Activated CD8-positive, alpha-beta T cell treated with anti-CD3 and anti-CD28 coated beads for 36 hours (primary cell): ENCODE measurements at places on chromosomes 13 and 19. TPM values are rescaled to one million over a fixed set of nuclear protein-coding genes. Genes with fewer than 3 reads are reported as not detected.

DNA sequence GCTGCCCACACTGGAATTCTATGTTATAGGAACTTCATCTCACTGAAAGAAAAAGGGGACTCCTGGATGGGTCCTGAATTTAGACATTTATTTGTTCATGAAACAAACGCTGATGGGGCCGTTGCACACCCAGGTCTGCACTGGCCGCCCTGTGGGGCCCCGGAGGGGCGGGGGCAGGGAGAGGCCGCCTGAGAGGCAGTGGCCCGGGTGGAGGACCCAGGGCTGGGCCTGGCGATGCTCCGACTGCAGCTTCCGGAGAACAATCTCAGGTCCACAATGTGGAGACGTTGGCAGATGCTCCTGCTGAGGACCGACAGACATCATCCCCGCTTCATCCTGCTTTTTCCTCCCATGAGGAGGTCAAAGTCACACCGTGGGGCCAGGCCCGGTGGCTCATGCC lies 16.3 kb upstream of the PTBP1 start:
- no peak for DNase-seq
- H3K27me3 ChIP-seq: peaks cover 3% of the 10 kb centered on the region
- H3K4me1 ChIP-seq: no peaks in the 10 kb centered on the region
- no peaks in the 10 kb centered on the region for H3K36me3 ChIP-seq
- H3K4me3 ChIP-seq: no peak overlapping the region
- no peak overlapping the region for H3K27ac ChIP-seq

DNA sequence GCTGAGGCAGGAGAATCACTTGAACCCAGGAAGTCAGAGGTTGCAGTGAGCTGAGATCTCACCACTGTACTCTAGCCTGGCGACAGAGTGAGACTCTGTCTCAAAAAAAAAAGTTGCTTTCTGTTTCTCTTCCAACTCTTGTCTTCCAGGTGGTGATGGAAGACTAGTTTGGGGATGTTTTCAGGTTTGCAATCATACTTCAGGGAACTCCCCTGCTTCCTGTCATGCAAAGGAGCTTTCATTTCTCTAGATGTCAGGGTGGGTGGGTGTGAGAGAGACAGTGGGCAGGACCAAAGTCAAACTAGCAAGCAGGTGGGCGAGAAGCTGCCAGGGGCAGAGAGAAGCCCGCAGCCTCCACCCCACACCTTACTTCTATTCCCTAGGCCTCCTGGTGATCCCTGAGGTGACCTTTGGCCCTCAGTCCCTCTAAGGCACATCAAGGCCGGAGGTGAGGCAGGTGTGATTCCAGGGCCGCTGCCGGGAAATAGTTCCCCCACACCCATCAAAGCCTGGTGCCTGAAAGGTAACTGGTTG lies 25.7 kb downstream of the CCNE1 start:
- no peaks in the 10 kb centered on the region for H3K27me3 ChIP-seq
- DNase-seq: peak; percentile 84
- H3K36me3 ChIP-seq: peaks cover 1% of the 10 kb centered on the region

ZNF534 gene
- not detected for total RNA-seq

DNA sequence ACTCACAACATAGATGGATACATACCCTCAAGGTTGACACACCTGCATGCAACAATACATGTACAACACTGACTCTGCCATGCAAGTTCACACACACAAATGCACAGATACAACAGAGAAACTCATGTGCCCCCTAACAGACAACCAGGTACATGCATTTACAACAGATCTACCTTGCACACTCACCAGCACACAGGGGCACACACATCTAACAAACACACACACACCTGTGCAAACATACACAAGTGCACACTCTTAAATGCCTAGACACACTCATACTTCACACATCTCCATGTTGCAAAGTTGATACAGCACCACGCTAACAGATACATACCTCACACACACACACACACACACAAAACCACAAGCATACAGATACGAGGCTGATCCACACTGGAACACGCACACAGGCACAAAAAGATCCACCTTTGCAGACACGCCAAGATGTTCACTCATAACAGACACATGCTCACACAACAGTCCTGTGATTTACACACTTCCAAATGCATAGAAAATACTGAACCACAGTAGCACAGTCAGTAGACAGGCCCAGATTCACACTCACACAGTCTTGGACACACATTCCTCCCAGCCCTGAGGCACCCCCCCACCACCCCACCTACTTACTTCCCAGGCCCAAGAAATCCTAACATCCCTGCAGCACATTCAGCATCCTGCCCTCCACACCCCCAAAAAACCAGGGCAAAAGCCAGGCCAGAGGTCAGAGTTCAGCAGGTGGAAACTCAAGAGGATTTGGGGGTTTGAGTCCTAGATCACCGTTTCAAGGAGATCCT lies 1.4 kb downstream of the LRFN1 start:
- no peaks in the 10 kb centered on the region for H3K27me3 ChIP-seq
- peak overlapping the region; percentile 76 for H3K4me3 ChIP-seq
- H3K36me3 ChIP-seq: no peaks in the 10 kb centered on the region
- H3K27ac ChIP-seq: peak overlapping the region; percentile 53
- DNase-seq: no peak

- no peak overlapping the region for H3K27ac ChIP-seq
- no peak overlapping the region for H3K4me3 ChIP-seq
- no peak for DNase-seq
- H3K27me3 ChIP-seq: peaks cover 11% of the 10 kb centered on the region
Observed at GRCh38 chr19:30663611-30664174, 291.5 kb downstream of the ZNF536 start.

GRCh38 chr19:46604781-46605355 lies 3.7 kb downstream of the CALM3 start:
- peaks cover 44% of the 10 kb centered on the region for H3K4me1 ChIP-seq
- H3K27ac ChIP-seq: no peak overlapping the region
- H3K4me3 ChIP-seq: no peak overlapping the region
- no peak for DNase-seq
- H3K36me3 ChIP-seq: peaks cover 61% of the 10 kb centered on the region
- no peaks in the 10 kb centered on the region for H3K27me3 ChIP-seq

GPR4 gene
- not detected for total RNA-seq

DNA sequence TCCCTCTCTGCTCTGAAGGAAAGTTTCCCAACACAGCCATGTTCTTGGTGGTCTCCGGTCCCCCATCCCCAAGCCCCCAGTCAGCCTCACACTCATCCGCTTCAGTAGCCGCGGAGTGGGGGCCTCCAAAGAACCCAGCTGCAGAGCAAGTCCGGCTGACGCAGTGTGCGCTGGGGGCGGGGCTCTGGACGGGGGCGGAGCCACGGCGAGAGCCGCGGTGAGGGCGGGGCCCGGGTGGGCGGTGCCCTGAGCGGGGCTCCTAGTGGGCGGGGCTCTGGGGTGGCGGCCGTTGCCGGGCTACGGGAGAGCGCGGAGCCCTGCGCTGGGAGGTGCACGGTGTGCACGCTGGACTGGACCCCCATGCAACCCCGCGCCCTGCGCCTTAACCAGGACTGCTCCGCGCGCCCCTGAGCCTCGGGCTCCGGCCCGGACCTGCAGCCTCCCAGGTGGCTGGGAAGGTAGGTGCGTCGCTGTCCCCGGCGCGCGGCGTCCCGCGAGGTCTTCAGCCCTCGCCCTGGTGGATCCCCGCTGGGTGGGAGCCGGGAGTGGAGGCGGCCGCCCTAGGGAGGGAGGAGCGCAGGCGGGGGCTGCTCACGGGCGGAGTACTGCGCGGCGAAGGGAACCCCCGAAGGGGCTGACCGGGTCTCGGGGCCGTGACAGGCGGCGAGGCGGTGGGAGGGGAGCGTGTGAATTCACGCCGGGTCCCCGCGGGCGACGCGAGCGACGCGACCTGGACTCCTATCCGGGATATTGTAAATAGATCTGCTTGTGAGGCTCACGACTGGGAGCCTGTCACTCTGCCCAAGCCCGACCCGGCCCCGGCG lies 9.1 kb downstream of the TNFRSF19 start:
- peaks cover 10% of the 10 kb centered on the region for H3K4me1 ChIP-seq
- no peaks in the 10 kb centered on the region for H3K36me3 ChIP-seq
- peak; percentile 92 for DNase-seq
- peak overlapping the region; percentile 71 for H3K4me3 ChIP-seq
- no peak overlapping the region for H3K27ac ChIP-seq

GRCh38 chr19:3849092-3849491 lies 19.7 kb downstream of the ZFR2 start:
- H3K27ac ChIP-seq: no peak overlapping the region
- no peak overlapping the region for H3K4me3 ChIP-seq
- H3K4me1 ChIP-seq: no peaks in the 10 kb centered on the region
- H3K27me3 ChIP-seq: no peaks in the 10 kb centered on the region

DNA sequence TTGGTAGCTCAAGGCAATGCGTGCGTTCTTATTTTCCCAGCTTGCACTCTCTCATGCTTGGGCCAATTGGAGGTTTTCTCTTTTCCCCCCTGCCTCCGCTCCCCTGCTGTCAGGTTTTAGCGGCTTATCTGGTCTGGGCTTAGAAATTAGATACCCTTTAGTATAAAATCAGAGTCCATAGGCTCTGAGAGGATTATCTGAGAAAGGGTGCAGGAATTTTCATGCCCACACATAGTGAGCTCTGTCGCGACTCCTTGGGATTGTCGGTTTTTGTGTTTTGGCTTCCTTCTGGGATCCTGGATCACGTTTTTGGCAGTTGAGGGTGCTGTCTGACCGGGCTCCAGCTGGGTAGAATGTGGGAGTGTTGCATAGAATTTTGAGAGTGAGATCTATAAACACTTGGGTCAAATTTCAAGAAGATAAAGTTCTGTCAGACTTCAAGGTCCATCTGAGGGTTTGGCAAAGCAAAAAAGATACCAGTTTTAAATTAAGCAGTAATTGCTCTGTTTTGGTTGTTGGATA lies 12.4 kb downstream of the CHAF1A start:
- H3K4me3 ChIP-seq: no peak overlapping the region
- no peak overlapping the region for H3K27ac ChIP-seq
- no peaks in the 10 kb centered on the region for H3K27me3 ChIP-seq
- no peak for DNase-seq
- H3K4me1 ChIP-seq: peaks cover 4% of the 10 kb centered on the region
- H3K36me3 ChIP-seq: peaks cover 45% of the 10 kb centered on the region

STAP2 gene
- total RNA-seq: 9.6 TPM

DCT gene
- total RNA-seq: not detected

ZBTB45 gene
- total RNA-seq: 7.9 TPM

PSENEN gene
- total RNA-seq: 37.2 TPM

ZNF260 gene
- 6.4 TPM for total RNA-seq

DNA sequence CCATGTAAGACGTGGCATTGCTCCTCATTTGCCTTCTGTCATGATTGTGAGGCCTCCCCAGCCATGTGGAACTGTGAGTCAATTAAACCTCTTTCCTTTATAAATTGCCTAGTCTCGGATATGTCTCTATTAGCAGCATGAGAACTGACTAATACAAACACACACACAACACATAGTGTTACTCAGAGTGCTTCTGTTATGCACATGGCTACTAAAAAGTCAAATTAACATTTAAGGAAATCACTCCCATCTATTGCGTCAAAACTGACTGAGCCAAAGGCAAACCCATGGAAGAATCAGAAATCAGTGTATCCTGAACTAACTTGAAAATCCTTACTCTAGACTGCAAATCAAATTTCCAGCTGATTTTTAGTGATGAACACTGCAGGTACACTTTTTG lies 209.2 kb downstream of the RBM26 start:
- H3K36me3 ChIP-seq: no peaks in the 10 kb centered on the region
- H3K27me3 ChIP-seq: no peaks in the 10 kb centered on the region
- DNase-seq: no peak

GRCh38 chr19:52176574-52176973 lies 5.2 kb upstream of the ZNF836 start:
- H3K36me3 ChIP-seq: no peaks in the 10 kb centered on the region
- no peak overlapping the region for H3K4me3 ChIP-seq
- no peak overlapping the region for H3K27ac ChIP-seq
- no peaks in the 10 kb centered on the region for H3K27me3 ChIP-seq
- peaks cover 10% of the 10 kb centered on the region for H3K4me1 ChIP-seq

GTF2F1 gene
- 50.4 TPM for total RNA-seq

MUC16 gene
- total RNA-seq: not detected

- H3K27me3 ChIP-seq: peaks cover 2% of the 10 kb centered on the region
- no peak for DNase-seq
- H3K27ac ChIP-seq: no peak overlapping the region
- no peaks in the 10 kb centered on the region for H3K36me3 ChIP-seq
- H3K4me1 ChIP-seq: no peaks in the 10 kb centered on the region
Observed at GRCh38 chr13:113751491-113751890, 7.5 kb upstream of the TMEM255B start.

PEPD gene
- total RNA-seq: 34.6 TPM

ZNF541 gene
- 0.41 TPM for total RNA-seq

SERPINE3 gene
- total RNA-seq: not detected

DNA sequence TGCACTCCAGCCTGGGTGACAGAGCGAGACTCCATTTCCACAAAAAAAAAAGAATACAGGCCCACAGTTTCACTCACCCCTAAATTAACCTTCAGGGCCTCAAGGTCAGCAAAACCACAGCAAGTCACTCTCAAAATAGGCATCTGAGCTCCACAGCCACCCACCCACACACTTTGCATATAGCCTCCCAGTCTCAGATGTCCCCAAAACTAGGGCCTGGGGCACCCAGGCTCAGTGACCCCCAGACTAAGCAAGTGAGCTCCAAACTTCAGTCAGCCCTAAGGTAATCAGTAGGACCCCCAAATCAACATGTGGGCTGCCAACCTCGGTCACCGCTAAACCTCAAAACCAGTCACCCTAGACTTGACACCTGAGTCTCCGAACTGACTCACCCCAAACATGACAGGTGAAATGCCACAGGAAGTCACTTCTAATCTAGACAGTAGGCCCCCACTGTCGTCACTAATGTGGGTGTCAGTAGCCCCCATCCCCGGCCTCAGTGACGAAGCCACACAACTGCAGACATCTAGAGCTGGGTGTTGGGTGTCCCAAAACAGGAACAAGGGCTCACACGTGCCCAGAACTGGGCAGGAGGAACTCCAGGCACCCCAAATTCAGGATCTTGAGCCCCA lies 13.9 kb downstream of the RABAC1 start:
- H3K27ac ChIP-seq: peak overlapping the region; percentile 94
- H3K4me3 ChIP-seq: peak overlapping the region; percentile 56
- peaks cover 3% of the 10 kb centered on the region for H3K36me3 ChIP-seq
- peaks cover 8% of the 10 kb centered on the region for H3K27me3 ChIP-seq
- DNase-seq: peak; percentile 99

CPT1C gene
- total RNA-seq: 0.69 TPM

FFAR2 gene
- not detected for total RNA-seq

GRCh38 chr13:82627183-82627582 lies 1255.1 kb downstream of the SLITRK1 start:
- H3K4me3 ChIP-seq: no peak overlapping the region
- no peak overlapping the region for H3K27ac ChIP-seq
- no peak for DNase-seq

GYS1 gene
- total RNA-seq: 58.1 TPM

GRCh38 chr13:98349731-98350305 lies 172.7 kb upstream of the RNF113B start:
- no peaks in the 10 kb centered on the region for H3K27me3 ChIP-seq
- H3K27ac ChIP-seq: no peak overlapping the region
- peak; percentile 6 for DNase-seq

DNA sequence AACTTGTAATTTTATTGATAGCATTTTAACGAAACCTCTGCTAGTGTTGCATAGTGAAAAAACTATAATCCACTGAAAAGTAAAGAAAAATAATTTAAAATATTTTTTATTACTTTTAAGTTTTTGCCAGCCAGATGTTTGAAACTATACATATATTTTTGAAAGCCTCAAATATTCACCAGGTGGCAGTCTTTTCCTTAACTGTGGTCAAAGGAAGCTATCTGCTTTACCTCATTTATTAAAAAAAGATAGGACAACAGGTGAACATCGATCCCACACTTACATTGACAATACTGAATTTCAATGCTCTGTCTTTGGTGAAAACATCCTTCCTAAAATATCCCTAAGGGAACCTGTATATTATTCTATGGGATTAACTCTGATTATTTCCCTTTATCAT lies 100.5 kb downstream of the TRPC4 start:
- no peaks in the 10 kb centered on the region for H3K27me3 ChIP-seq
- no peak overlapping the region for H3K4me3 ChIP-seq
- H3K27ac ChIP-seq: no peak overlapping the region
- no peaks in the 10 kb centered on the region for H3K36me3 ChIP-seq
